ENCODE measurements at places on chromosomes 4 and X.

- DNase-seq, result no peak
These were observed 150.6 kb downstream of the ADAMTS3 start for GRCh38 chr4:72418458-72418857.

DNA sequence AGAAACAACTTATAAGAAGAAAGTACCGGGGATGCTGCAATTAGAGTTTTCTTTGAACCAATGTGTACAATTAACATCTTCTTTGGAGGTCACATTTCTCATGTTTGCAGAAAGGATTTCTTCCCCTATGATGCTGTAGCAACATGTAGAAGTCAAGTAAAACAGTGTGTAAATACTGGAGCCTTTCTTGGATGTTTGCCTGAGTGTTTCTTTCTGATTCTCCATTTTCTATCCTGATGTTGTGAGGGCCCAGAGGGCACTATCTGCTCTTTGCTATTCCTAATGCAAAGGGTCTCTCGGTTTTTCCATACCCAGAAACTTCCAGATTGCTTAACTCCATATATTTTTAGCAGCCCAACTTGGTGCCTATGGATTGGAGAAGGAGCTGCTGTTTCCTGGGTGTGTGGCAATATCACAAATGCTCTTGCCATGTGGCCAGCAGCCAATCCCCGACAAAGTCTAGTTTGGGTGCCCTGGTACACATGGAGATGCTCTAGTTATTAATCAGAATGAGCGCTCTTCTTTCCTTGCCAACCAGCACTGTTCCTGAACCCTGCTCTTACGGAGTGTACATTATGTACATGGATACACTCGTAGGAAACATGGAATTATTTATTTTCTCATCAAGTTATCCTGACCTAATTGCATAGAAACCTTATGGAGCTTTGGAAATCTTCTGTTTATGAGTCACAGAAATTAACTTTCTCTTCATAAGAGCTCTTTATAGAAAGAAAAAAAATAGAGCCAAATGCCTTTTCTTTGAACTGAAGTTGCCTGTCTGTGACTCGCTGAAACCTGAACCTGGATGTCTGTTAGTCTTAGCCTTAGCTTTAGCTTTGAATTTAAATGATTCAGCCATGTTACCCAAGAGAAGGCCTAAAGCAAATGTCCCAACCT is 67.0 kb upstream of the GPC4 start:
- no peak for DNase-seq

- no peak for DNase-seq
These were observed 81.9 kb upstream of the HPGD start for GRCh38 chr4:174604198-174604597.

DNA sequence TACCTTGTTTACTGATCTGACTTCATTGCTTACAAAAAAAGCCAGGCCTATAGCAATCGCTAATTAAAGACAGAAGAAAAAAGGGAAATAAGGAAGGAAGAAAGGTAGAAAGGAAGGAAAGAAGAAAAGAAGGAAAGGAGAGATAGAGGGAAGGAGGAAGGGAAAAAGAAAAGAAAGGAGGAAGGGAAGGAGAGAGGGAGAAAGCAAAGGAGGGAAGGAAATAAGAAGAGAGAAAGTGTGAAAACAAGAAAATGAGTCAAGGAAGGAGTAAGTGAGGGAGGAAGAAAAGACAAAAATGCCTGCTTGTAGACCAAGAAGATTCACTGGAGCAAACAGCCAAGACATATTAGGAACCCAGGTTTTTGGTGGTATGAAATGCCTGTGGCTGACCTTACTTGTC is 57.0 kb upstream of the MAGEB16 start:
- DNase-seq, result no peak
